ENCODE measurements at places on chromosomes 1 and 21. TPM values are rescaled to one million over a fixed set of nuclear protein-coding genes. Genes with fewer than 3 reads are reported as not detected.

DNA sequence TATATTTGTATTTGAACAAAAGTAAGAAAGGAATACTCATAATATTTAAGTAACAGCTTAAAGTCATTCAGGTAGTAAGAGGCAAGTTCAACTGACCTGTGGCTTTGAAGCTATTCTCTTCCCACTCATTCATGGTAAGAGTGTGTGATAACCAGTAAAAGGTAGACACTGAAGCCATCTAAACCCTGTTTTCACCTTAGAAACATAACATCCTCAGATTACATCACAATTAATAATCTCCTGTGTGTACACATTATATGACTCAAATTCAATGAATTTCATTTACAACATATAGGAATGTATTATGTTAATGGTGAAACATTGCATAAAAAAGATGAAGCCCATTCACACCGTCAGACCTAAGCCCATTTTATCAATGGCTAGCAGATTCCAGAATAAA lies 364.8 kb upstream of the SNX7 start:
- DNase-seq = no peak

DNA sequence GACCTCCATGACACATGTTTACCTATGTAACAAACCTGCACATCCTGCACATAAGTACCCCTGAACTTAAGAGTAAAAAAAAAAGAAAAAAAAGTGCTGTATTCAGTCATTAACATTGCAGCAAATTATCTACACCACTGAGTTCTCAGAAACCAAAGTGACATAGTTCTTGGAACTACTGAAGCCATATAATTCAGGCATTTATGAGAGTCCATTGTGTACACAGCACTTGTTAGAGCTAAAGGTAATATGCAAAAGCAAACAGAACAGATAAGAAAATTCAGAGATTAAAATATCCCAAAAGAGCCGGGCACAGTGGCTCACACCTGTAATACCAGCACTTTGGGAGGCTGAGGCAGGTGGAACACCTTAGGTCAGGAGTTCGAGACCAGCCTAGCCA lies 38.0 kb downstream of the F5 start:
- DNase-seq = no peak

- DNase-seq = no peak
These were observed 678.1 kb upstream of the CXADR start for GRCh38 chr21:16834791-16835190.

SLC44A5 gene
- total RNA-seq = 2.4 TPM

- no peak for DNase-seq
These were observed 40.9 kb upstream of the CFAP126 start for GRCh38 chr1:161408429-161409052.

PIAS3 gene
- 31.2 TPM for total RNA-seq

Measured in HCT116 (cell line).